ENCODE measurements at places on chromosomes 5 and 9. TPM values are rescaled to one million over a fixed set of nuclear protein-coding genes. Genes with fewer than 3 reads are reported as not detected.

DNA sequence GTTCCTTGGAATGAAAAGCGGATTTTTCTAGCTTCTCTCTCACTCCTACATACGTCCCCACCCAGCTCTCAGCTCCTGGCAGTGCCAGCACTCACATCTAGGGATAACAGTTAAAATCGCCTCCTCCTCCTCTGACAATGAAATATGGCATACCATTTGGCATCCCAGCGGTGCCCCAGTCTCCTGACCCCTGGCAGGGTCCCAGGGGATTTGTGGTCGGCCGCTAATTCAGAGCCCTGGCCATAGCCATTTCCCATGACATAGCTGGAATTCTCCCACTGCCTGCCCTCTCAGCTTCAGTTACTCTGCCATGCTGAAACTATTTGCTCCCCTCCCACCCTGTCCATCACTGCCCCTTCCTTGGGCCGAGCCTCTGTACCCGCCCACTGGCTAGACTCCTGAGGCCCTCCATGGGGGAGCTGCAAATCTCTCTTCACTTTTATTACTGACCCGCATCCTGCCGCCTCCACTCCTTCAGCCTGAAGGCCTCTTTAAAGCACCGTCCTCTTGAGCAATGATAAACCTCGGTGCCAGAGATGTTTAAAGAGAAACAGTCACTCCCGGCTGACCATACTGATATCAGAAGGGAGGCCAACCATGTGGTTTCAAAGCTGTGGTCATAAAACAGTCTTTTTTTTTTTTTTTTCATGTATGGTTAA is 139.8 kb downstream of the SLIT3 start:
- no peak overlapping the region for H3K27ac ChIP-seq
- H3K4me3 ChIP-seq: no peak overlapping the region
- peaks cover 11% of the 10 kb centered on the region for H3K4me1 ChIP-seq
- no peaks in the 10 kb centered on the region for H3K27me3 ChIP-seq
- DNase-seq: peak; percentile 97
- no peaks in the 10 kb centered on the region for H3K36me3 ChIP-seq

Gene PRR16
- total RNA-seq: 11.9 TPM

Gene CDH9
- not detected for total RNA-seq

GRCh38 chr5:112390327-112390726 is 28.8 kb downstream of the EPB41L4A start:
- H3K4me3 ChIP-seq: no peak overlapping the region
- DNase-seq: no peak
- H3K4me1 ChIP-seq: no peaks in the 10 kb centered on the region
- peaks cover 6% of the 10 kb centered on the region for H3K36me3 ChIP-seq

Gene GDA
- total RNA-seq: not detected

GRCh38 chr5:32964261-32964660 is 253.1 kb downstream of the NPR3 start:
- no peak overlapping the region for H3K4me3 ChIP-seq
- peaks cover 12% of the 10 kb centered on the region for H3K4me1 ChIP-seq
- H3K27me3 ChIP-seq: no peaks in the 10 kb centered on the region

DNA sequence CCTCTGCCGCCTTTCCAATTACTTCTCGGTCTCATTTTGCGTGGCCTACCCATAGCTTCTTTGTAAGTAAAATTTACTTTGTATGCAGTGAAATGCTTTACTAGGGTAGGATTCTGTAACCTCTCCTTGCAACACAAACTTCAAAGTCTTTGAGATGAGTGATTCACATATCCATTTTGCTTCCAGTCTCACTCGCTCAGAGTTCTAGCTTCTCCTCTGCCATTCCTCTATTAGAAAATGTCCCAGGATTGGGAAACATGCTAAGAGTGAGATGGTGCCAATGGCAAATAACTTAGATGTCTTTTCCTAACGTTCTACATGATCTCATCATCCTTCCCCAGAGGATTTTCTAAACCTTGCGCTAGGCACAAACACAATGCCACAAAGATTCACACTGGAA is 270.5 kb upstream of the SLC30A5 start:
- no peaks in the 10 kb centered on the region for H3K4me1 ChIP-seq
- H3K4me3 ChIP-seq: no peak overlapping the region
- DNase-seq: no peak
- H3K27ac ChIP-seq: no peak overlapping the region
- H3K36me3 ChIP-seq: no peaks in the 10 kb centered on the region
- peaks cover 88% of the 10 kb centered on the region for H3K27me3 ChIP-seq

Gene KLF9
- 5.9 TPM for total RNA-seq

DNA sequence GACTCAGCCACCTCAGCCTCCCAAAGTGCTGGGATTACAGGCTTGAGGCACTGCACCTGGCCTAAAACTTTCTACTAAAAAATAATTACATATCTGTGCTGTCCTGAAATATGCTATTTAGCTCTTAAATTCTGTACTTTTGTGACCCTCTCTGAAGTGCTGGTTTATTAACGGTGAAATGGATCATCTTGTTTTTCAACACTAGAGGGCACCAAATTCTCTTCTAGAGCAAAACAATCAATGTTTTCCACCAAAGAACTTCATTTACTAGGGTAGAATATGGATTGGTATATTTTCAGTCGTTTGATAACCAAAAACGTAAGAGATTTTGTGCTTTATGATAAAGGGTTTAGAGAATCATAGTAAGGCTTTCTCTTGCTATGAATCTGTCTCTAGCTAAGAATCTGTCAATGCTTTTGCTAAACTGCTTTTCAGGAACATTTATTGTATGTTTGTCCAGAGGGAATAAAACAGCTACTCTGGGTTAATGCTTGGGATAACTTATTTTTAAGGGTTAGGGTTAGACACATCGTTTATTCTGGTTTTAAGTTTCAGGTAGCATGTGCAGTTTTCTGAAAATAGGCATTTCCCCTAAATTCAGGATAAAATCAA is 63.6 kb downstream of the RNF180 start:
- peak; percentile 49 for DNase-seq
- no peak overlapping the region for H3K27ac ChIP-seq
- H3K4me1 ChIP-seq: no peaks in the 10 kb centered on the region
- H3K36me3 ChIP-seq: no peaks in the 10 kb centered on the region
- H3K4me3 ChIP-seq: no peak overlapping the region
- H3K27me3 ChIP-seq: no peaks in the 10 kb centered on the region

- no peaks in the 10 kb centered on the region for H3K27me3 ChIP-seq
- H3K4me3 ChIP-seq: no peak overlapping the region
- DNase-seq: no peak
- peaks cover 10% of the 10 kb centered on the region for H3K4me1 ChIP-seq
- H3K27ac ChIP-seq: no peak overlapping the region
These were observed 56.1 kb downstream of the PTCH1 start for GRCh38 chr9:95460518-95461164.

- H3K27me3 ChIP-seq: no peaks in the 10 kb centered on the region
- H3K36me3 ChIP-seq: peaks cover 56% of the 10 kb centered on the region
- no peak overlapping the region for H3K27ac ChIP-seq
These were observed 24.2 kb downstream of the DAP start for GRCh38 chr5:10736808-10737207.

- no peak overlapping the region for H3K4me3 ChIP-seq
- H3K27ac ChIP-seq: no peak overlapping the region
- no peaks in the 10 kb centered on the region for H3K27me3 ChIP-seq
- no peaks in the 10 kb centered on the region for H3K36me3 ChIP-seq
- DNase-seq: no peak
- peaks cover 35% of the 10 kb centered on the region for H3K4me1 ChIP-seq
These were observed 51.2 kb downstream of the SIL1 start for GRCh38 chr5:139146809-139147482.

DNA sequence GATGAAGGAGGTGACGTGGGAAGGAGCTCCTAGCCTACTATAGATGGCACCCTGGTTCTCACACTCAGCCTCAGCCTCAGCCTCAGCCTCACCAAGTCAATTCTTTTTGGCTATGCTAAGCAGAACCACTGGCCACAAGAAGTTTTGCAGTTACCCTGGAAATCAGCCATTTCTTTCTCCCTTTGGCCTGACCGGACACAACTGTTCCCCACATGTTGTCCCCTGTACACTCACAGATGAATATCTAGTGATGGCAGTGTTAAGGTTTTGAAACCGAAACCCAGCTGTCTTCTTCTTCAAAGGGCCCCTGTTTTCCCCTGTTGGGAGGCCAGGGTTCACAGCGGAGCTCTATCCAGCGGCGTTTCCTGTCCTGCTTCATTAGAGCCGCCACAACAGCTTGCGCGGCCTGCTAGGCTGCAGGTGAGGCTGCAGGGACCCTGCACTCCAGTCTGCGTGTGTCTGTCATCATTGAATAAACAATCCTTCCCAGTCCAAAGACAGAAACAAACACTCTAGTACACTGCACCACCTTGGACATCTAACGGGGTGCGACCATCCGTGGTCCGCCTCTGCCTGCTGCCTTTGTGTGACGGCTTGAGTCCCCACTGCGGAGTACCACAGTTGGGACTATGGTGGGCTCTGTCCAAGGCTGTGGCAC is 250.5 kb downstream of the DENND1A start:
- no peaks in the 10 kb centered on the region for H3K36me3 ChIP-seq
- DNase-seq: no peak
- H3K27me3 ChIP-seq: no peaks in the 10 kb centered on the region

Gene PCDHGA4
- total RNA-seq: 0.26 TPM

DNA sequence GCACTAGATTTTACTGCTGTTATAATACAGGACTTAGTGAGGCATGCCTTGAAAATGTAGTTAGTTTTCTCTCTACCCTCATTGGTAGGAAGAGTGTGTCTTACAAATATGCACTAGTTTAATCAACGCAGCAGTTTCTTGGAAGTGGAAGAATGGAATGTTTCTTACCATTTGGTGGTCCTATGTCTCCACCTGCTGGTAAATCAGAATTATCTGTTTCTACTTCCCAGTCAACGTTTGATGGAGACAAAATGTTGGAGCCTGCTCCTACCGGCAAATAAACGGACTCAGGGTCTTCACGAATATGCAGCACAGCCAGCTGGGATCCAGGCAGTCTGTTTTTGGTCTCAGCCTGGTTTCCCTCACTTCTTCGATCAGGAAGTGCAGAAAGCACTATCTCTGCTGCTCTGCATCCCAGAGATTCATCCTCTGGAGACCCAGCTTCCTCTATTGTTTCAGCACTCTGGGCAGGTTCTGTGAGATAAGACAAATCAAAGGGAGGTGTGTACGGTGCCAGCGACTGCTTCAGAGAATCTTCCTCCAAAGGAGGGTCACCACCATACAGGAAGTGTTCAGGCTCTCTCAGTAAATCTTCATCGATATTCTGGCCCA is 59.5 kb upstream of the PCA3 start:
- no peak overlapping the region for H3K4me3 ChIP-seq
- peaks cover 14% of the 10 kb centered on the region for H3K4me1 ChIP-seq
- peaks cover 36% of the 10 kb centered on the region for H3K27me3 ChIP-seq
- DNase-seq: peak; percentile 78
- H3K36me3 ChIP-seq: no peaks in the 10 kb centered on the region
- no peak overlapping the region for H3K27ac ChIP-seq

DNA sequence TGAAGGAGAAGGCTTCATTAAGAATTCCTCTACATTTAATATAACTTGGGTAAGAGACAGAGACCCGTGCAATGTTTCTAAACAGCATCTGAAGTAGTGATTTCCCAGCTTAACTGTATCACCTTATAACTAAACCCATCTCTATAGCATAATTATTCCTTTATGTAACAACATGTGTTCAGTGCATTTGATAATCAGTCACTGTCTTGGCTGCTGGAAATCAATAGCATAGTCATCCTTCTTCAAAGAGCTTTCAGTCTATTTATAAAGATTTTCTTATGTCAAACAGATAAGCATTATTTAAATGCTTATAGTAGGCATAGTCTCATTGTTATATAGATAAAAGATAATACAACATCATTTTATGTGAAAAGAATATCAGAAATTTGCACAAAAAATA is 80.1 kb upstream of the TYRP1 start:
- H3K27me3 ChIP-seq: peaks cover 44% of the 10 kb centered on the region
- H3K4me1 ChIP-seq: no peaks in the 10 kb centered on the region
- H3K27ac ChIP-seq: no peak overlapping the region
- H3K4me3 ChIP-seq: no peak overlapping the region
- DNase-seq: no peak

Gene HSD17B3
- total RNA-seq: 0.74 TPM

DNA sequence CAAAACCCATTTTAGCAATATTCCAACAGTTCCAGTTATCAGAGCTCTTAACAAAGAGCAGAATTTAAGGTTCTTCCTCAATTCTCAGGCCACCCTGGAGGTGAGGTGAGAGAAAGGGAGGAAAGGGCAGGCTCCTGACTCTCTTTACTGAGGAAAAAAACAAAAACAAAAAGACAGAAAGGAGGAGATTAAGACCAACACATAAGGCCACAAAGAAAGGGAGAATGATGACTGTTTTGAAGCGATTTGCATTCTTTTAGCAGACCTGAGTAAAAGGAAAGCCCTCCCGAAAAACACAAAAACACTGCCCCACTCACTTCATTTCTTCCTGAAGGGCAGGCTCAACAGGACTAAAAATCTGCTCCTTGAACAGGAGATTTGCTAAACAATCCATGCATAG is 300.5 kb downstream of the ARL15 start:
- no peak for DNase-seq
- no peak overlapping the region for H3K4me3 ChIP-seq

DNA sequence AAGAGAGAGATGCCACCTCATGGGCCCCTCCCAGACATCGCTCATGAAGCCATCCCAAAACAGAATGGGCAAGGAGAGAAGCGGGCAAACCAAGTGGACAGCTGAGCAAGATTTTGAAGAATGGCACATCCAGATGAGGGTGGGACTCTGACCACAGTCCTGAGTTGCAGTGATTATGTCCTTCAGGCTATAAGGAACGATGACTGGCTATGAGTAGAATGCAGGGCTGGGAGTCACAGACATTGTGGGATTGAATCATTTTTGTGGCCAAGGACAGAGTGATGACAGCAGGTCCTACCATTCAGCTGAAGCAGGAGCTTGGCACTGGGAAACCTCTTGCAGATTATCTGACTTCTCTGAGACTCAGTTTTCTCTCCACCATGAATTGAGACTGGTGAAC is 245.7 kb upstream of the SLC30A5 start:
- no peaks in the 10 kb centered on the region for H3K36me3 ChIP-seq
- no peak overlapping the region for H3K27ac ChIP-seq
- no peak overlapping the region for H3K4me3 ChIP-seq
- H3K4me1 ChIP-seq: peaks cover 9% of the 10 kb centered on the region

GRCh38 chr5:136073714-136074529 is 45.1 kb downstream of the TGFBI start:
- DNase-seq: no peak
- no peak overlapping the region for H3K4me3 ChIP-seq
- H3K36me3 ChIP-seq: peaks cover 29% of the 10 kb centered on the region
- no peak overlapping the region for H3K27ac ChIP-seq

GRCh38 chr5:35442885-35443639 is 174.6 kb upstream of the SPEF2 start:
- DNase-seq: no peak
- no peaks in the 10 kb centered on the region for H3K27me3 ChIP-seq
- H3K36me3 ChIP-seq: no peaks in the 10 kb centered on the region
- H3K27ac ChIP-seq: no peak overlapping the region
- no peak overlapping the region for H3K4me3 ChIP-seq

- no peaks in the 10 kb centered on the region for H3K36me3 ChIP-seq
- peaks cover 26% of the 10 kb centered on the region for H3K27me3 ChIP-seq
- DNase-seq: peak; percentile 43
These were observed 2.2 kb downstream of the PCDH1 start for GRCh38 chr5:141875795-141876627.

- H3K27me3 ChIP-seq: no peaks in the 10 kb centered on the region
- H3K4me3 ChIP-seq: no peak overlapping the region
- H3K4me1 ChIP-seq: peaks cover 9% of the 10 kb centered on the region
- no peak overlapping the region for H3K27ac ChIP-seq
- DNase-seq: no peak
These were observed 98.9 kb downstream of the MAP1B start for GRCh38 chr5:72206160-72206559.

Gene PGM5
- total RNA-seq: not detected

- H3K4me3 ChIP-seq: no peak overlapping the region
- no peaks in the 10 kb centered on the region for H3K36me3 ChIP-seq
- H3K4me1 ChIP-seq: peaks cover 6% of the 10 kb centered on the region
- no peak for DNase-seq
These were observed 10.7 kb downstream of the CAMK2A start for GRCh38 chr5:150278916-150279315.

- no peaks in the 10 kb centered on the region for H3K27me3 ChIP-seq
- H3K27ac ChIP-seq: no peak overlapping the region
These were observed 196.5 kb upstream of the NREP start for GRCh38 chr5:111953351-111954127.

Gene DDX4
- not detected for total RNA-seq

Measured in MCF 10A (cell line).